Occipital lobe (tissue), 3 donors: ENCODE measurements at places on chromosomes 7 and 10.

DNA sequence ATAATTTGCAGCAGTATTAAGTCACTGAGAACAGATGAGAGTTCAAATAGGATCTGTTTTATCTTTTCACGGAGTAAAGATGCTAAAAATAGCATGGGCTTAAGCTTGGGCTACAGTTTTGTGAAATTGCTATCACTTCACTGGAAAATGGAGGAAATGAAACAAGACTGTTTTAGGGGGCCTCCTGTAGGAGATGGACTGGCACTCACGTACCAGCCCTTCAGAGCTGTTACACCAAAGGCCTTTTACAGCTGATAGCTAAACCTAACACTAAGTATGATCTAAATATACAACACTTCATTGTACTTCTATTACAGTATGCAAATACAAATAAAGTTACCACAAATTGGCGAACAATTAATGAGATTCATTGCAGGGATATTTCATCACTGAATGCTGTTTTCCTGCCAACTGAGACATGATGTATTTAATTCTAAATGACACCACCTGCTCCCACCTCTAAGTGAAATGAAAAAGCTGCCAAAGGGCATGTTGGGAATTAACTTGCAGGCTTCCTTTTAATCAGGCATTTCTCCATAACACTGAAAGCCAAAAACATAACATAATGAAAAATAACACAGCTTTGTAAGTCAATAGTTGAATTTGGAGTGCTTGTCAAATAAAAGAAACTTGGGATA lies 304.5 kb upstream of the LRRN3 start:
- no peak for DNase-seq

DNA sequence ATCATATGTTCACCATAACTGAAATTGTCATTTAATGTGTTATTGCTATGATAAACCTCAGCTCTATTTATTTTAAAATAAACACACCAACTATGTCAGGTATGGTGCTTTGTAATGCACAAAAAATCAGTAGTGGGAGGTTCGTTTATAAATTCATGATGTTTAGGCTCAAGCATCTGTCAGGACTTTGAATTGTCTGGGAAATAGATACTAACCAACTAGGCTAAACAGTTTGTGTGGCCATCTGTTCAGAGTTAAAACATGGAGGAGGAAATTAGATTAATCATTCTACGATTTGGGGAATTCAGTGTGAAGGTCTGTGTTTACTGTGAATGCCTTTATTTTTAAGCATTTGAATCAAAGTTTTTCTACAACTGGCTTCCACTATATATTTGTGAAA lies 212.6 kb upstream of the FZD8 start:
- DNase-seq, result no peak

DNA sequence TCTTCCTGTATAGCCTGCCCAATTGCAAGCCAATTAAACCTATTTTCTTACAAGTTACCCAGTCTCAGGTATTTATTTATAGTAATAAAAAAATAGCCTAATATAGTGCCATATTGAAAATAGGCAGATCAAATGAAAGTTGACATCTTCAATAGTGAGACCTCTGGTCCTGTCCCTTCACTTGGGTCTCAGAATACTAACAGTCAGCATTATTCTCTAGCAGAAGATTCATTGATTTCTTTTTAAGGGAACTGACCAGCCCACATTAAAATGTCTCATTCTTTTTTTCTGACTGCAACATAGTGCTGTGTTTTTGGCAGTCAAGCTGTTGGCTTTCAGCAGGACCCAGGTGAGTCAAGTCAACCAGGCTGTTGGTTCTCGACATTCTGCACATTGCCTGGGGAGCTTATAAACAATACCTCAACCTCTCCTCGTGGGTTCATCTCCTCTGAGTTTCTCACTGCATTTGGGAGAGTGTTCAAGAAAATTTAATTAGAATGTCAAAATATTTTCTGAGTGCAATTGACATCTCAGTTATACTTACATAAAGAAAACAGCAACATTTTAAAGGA lies 109.8 kb downstream of the MKX start:
- no peak for DNase-seq

GRCh38 chr10:25356609-25357008 lies 181.8 kb downstream of the GPR158 start:
- DNase-seq, result no peak

GRCh38 chr10:26085549-26085948 lies 131.0 kb upstream of the GAD2 start:
- DNase-seq, result no peak

DNA sequence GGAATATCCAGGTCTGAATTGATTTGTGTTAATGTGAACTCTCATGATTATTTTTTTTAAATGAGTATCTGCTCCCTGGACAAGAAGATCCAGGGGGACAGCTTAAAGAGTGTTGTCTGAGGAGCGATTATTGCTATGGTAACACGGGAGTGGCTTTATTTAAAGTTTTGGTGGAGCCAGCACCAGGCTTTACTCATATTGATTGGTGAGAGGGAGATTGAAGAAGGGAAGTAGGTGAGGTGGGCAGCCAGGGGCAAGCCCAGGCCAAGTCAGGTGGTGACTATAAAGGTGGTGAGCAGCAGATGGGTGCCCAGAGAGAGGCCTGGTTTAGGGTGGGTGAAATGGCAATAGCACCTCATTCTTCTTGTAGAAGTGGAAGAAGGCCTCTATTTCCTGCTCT lies 10.2 kb upstream of the AGR2 start:
- no peak for DNase-seq

DNA sequence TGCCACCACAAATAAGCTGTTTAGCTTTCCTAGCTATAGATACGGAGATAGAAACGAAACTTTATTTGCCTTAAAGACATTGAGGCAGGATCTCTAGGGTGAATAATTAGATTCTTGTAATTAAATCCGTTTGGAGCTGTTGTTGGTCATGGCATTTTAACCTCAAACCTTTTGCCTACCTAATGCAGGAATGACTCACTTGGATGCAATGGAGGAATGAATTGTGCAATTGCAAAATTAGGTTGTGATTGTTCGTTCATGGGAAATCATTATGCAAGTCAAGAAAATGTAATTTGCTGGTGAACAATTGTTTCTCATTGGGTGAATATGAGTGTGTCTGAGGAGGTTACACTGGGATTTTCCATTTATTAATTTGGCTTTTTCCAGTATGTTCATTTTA lies 703.5 kb downstream of the GATA3 start:
- no peak for DNase-seq

GRCh38 chr7:157158400-157158799 lies 19.7 kb downstream of the UBE3C start:
- no peak for DNase-seq

GRCh38 chr10:22693371-22693784 lies 21.0 kb downstream of the PIP4K2A start:
- no peak for DNase-seq

- DNase-seq, result no peak
These were observed 46.4 kb upstream of the RPA3 start for GRCh38 chr7:7764520-7765396.

DNA sequence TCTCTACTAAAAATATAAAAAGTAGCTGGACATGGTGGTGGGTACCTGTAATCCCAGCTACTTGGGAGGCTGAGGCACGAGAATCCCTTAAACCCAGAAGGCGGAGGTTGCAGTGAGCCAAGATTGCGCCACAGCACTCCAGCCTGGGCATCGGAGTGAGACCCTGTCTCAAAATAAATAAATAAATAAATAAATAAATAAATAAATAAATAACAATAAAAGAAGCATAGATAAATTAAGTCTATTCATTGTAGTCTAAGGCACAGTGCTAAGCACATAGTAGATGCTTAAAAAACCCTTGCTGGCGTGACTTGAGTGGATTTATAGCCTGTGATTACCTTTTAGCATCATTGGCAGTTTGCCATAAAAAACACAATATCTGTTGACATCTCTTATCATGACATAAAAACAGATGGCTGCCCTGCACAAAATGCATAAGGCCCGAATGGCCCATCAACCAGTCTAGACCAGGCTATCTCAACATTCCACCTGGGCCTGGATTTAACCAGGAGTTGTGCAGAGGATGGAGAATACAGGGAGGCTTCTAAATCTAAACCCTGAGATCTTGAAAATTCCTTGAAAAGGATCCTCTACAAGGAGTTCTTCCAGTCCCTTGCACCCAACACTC lies 94.9 kb downstream of the PRLHR start:
- no peak for DNase-seq

- DNase-seq, result no peak
These were observed 13.4 kb upstream of the PRF1 start for GRCh38 chr10:70615784-70616522.

DNA sequence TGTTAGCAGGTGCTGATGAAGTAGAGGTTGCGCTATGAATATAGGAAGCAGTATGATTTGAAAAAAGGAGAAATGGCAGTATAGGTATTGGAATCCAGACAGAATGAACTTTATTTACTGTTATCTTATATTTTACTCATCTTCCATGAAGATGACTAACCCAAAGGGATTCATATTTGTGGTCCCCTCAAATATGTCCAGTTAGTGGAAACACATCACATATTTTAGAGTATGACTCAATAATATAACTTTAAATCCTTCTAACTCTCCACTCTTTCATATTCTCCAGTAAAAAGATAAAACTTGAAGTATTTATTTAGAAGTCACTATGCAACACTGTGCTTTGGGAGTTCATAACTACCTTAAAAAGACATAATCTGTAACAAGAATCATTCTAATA lies 286.5 kb upstream of the LRRTM3 start:
- no peak for DNase-seq
